ENCODE measurements at places on chromosomes 16 and 17.

- DNase-seq, result peak; percentile 77
Observed at GRCh38 chr17:48244121-48244711, 136.7 kb downstream of the SNX11 start.

GRCh38 chr17:74490716-74491115, 24.3 kb downstream of the CD300A start:
- DNase-seq, result no peak

GRCh38 chr16:75289189-75289588, 37.8 kb upstream of the BCAR1 start:
- DNase-seq, result peak; percentile 73

GRCh38 chr17:65193716-65194293, 56.6 kb downstream of the RGS9 start:
- DNase-seq, result no peak

GRCh38 chr17:80832266-80832676, 159.4 kb upstream of the CHMP6 start:
- DNase-seq, result peak; percentile 56

DNA sequence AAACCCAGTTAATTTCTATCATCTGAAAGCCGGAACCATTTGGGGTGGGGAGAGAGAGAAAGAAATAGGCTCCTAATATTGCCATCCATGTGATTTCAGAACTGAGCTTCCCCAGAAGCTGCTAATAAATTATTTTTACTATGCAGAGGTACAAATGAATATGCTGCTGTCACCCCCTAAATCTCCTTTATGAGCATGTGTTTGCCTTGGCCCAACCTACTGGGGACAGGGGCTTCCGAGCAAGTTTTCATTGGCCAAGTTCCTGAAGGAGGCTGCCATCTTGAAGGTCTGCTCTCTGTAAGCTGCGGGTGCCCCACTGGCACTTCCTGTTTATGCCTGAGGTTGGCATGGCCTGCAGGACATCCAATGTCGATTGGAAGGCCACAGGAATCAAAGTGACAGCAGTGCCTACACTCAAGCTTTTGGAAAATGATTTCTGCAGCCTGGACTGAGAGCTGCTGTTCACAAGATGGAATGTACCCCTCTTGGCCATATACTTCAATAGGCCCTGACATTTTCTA, 194.7 kb downstream of the XYLT1 start:
- DNase-seq, result no peak

GRCh38 chr16:69932691-69933392, 18.3 kb upstream of the CLEC18A start:
- DNase-seq, result no peak

- DNase-seq, result no peak
Observed at GRCh38 chr17:5544115-5544514, 40.2 kb downstream of the NLRP1 start.

- peak; percentile 39 for DNase-seq
Observed at GRCh38 chr17:62617894-62618472, 9.5 kb upstream of the MRC2 start.

Measured in fibroblast of pulmonary artery (primary cell).